Fibroblast of skin of left biceps (primary cell): ENCODE measurements at places on chromosomes 12 and 14.

GRCh38 chr14:103068351-103069073 lies 11.2 kb upstream of the CDC42BPB start:
- DNase-seq: no peak

- DNase-seq: no peak
Observed at GRCh38 chr12:14164266-14164665, 182.9 kb upstream of the GRIN2B start.

DNA sequence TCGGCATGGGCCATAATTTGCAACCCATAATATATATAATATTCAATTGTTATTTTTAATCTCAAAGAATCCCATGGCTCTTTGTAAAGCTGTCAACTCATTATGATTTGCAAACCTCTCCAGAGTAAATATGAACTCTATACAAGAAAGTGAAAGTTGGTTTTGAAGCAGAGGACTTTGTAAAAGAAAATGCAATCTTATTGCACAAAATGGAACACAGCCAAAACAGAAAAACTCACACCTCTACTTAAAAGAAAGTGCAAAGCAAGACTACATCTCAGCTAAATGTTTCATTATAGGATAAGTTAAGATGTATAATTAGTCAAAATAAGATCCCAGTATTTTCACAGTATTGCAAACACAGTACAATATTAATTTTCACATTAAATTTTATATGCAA lies 111.2 kb upstream of the FLRT2 start:
- DNase-seq: no peak

DNA sequence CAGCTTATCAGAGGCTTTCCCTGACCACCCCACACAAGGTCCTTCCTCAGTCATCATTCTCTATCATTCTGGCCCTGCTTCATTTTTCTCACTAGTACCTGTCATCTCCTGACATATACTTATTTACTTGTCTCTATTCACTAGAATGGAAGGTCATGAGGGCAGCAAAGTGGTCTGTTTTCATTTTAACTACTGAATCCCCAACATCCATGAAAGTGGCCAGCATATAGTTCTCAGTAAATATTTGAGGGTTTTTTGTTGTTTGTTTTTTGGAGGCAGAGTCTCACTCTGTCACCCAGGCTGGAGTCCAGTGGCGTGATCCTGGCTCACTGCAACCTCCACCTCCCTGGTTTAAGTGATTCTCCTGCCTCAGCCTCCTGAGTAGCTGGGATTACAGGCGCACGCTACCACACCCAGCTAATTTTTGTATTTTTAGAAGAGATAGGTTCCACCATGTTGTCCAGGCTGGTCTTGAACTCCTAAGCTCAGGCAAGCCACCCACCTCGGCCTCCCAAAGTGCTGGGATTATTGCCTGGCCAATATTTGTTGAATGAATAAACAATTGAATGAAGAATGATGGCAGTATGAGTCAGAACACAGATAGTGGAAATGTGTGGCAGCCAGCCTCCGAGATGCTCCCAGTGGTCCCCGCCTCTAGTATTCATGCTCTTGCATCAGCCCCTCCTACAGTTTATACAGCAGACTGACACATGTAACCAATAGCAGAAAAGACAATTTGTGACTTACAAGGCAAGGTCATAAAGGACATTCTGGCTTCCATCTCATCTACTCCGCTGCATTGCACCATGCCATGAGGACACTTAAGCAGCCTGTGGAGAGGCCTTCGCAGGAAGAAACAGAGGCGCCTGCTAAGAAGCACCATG lies 7.0 kb upstream of the ANO6 start:
- DNase-seq: no peak

DNA sequence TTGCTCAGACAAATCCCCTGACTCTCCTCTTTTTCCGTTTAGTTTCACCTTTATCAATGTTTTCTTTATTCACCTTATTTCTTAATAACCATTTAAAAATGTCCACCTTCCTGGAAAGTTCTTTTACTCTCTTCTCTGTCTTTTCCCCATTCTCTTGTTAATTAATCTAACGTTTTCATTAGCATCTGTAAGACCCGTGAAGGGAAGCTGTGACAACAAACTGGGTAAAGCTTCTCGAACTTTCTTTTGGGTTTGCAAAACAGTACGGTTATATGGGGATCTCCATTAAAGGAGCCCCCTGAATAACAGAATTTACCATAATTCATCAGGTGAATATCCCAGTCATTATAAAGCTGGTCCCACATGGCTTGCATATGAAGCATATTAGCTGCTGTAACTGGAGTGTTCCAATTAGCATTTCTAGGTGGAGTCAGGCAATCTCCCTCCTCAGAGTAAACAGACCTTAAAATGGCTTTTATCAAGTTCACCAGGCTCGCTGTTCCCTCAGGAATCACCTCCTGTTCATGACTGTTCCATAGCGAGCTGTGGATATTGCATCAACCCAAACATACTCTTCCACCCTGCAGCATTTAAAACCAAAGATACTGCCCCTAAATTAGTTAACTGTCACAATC lies 42.4 kb downstream of the TMEM30B start:
- DNase-seq: no peak

DNA sequence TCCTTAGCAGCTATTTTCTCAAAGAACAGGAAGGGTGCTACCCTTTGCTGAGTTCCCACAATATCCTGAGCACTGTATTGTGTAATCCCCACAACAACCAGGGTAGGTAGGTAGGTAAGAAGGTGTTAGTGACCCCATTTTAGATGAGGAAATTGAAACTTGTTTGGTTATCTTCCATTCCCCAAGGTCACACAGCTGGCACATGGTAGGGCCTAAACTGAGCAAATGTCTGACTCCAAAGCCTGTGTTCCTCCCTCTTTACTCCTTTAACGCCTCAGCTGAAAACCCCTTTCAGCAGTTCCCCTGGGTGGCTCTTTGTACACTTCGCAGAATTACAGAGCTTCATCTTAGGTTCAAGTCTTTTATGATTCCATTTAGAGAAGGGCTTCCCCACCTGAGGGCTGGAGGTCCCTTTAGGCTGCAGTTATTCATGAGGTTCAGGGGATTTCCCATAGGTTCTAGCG lies 26.5 kb upstream of the RIC8B start:
- no peak for DNase-seq
